ENCODE measurements at places on chromosomes 4 and X.

DNA sequence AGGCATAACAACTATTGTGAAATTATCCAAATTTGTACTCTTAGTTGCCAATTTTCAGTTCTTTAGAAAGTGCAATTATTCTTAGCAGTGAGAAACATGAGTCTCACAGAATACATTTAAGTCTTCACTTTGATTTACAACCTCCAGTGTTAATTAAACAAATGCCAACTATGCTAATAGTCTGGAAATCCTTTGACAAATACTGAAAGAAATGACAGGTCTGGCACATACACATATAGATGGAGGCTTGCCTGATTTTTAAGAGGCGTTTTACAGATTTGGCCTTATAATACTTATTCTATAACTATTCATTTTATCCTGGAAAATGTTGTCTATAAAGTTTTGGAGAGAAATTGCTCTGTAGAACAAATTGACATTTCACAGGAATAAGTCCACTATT, 320.1 kb downstream of the TRIML1 start:
- no peak for DNase-seq

DNA sequence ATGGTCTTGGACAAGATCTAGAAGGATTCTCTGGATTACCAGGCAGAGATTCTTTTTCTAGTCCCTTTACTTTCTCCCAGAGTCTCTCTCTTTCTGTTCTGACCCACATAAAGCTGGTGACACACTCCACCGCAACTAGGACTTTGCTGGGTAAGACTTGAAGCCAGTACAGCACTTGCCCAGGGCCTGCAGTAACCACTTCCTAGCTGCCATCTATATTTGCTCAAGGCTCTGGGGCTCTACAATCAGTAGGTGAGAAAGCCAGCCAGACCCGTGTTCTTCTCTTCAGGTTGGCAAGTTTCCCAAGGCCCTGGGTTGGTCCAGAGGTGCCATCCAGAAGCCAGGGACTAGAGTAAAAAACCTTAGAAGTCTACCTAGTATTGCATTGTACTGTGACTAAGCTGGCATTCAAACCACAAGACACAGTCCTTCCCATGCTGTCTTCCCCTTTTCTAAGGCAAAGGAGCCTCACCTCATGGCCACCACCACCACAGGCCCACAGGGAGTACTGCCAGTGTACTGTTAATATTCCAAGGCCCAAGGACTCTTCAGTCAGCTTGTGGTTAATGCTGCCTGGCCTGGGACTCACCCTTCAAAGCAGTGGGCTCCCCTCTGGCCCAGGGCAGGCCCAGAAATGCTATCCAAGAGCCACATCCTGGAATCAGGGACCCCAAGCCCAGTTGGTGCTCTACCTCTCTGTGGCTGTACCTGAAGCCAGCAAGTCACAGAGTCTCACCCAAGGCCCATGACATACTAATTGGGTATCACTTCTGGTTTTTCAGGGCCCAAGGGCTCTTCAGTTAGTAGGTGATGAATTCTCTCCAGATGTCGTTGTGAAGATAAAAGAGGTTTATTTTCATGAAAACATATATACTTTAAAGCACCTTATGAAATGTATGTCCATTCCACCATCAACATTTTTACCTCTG, 54.7 kb downstream of the CD38 start:
- no peak for DNase-seq

GRCh38 chr4:90660672-90661071, 533.5 kb downstream of the CCSER1 start:
- DNase-seq: no peak

GRCh38 chr4:79502081-79502480, 94.1 kb upstream of the GK2 start:
- DNase-seq: no peak

- no peak for DNase-seq
These were observed at the start of gene HMX1 for GRCh38 chr4:8871417-8872401. Gene HMX1 (minus strand): TSS chr4:8871839. CDS start chr4:8871614, 225 bp downstream.

DNA sequence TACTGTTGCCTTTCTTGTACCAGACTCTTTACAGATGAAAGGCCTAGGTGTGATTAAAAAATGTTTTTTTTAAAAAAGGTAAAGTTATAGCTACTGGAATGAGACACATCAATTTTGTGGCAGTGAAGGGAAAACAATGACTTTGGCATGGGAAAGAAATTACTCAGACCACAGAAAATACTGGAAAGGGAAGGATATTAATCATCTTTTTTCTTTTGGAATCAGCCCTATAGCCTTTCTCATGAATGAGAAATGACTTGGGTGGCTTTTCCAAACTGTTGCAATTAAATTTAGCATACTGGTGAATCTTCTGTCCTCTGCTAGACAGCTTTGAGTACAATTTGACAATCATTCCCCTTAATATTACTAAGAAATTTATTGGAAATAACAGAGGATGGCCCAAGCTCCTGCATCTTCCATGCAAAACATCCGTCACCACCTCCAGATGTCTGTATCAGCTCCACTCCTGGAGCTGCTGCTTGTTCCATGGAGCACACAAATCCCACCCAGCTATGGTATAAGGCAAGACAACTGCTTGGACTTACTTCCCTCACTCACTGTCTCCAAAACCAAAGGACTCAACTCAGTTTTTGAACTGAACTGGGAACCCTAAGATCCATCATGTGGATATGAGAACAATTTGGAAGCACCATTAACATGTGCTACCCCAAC, 97.6 kb upstream of the ARSJ start:
- no peak for DNase-seq

DNA sequence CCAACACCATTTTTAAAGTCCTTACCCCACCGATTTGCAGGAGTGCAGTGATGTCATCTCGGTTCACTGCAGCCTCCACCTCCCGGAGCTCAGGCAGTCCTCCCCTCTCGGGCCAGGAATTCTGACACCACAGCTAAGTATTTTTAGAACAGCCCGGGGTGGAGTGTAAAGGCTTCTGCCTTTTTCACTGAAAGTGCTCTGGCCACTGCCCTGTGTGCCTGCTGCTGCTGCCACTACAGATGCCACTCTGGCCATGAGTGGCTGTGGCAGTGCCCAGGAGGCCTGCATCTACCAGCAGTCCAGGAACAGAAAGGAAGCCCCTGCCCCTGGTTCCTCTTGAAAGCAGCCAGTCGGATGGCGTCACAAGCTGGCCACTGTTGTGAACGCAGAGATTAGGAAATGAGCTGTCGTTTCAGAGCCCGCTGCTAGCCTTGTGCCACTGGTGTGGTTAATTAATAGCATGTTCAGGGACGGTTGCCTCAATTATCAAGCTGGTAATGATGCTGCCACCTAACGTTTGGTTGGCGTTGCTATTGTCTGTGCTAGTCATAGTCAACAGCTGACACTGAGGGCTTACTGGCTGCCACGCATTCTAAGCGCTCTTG, 23.6 kb upstream of the TBC1D14 start:
- no peak for DNase-seq

DNA sequence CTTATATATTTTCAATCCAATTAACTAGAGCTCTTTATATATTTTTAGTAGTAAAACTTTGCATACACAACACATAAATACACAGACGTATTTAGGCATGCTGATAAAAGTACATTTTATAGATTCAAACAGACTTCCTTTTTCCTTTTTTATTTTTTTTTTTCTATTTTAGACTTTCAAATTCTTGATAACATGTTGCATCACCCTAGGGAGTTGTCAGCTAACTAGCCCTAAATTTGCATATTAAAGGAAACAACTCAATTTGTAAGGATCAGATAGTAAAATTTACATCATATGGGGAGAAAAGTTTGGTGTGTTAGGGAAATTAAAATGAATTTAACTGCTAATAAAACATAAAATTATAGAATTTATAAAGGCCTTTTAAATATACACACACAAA, 47.4 kb upstream of the APOOL start:
- no peak for DNase-seq

Measured in T-helper 2 cell (primary cell).